Germinal center (tissue), 1 donor: ENCODE measurements at places on chromosomes 2 and 18.

DNA sequence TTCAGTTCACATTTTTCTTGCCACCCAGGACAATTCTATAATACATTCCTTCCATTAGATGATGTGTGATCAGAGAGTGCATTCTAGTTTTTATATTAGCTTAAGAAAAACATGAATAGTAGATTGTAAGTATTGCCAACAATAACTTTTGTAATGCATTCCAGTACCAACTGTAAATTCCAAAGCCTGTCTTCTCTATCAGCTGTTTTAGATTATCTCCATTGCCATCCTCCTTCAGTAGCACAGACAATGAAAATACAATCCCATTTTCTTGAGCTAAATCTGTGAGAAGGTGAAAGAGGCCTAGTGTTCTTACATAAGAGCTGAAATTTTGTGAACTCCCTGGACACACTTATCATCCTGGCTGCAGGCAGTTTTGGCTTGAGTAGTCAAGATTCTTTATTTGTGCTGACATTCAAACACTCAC, 103.9 kb downstream of the CCBE1 start:
- no peak for DNase-seq

DNA sequence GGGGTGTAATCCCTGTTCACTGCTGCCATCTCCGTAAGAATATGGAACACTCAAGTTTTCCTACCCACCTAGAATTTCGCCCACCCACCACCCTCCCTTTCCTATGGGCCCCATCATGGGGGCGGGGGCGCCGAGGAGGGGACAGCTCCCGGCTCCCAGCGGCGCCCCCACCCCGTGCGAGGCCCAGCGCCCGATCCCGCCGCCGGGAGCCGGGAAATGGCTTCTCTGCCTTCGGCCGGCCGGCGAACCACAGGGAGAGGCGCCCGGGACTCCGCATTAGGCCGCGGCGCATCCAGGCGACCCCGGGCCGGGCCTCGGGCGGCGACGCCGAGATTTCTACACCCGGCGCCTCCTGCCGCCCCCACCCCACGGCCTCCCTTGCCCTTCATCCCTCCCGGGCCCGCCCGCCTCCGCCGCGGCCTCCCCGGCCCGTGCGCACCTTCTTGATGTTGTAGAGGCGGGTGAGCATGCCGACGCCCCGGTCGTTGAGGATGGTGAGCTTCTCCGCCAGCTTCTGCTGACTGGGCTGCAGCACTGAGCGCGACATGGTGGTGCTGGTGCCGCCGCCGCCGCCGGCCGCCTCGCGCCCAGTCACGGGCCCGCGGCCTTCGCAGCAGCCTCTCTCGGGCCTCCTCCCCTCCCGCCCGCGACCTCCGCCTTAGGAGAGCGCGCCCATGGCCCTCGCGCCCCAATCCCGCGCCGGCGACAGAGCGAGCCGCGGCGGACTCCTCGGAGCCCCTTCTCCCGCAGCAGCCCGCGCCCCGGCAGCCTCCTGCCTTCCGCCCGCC, 510 bp downstream of the NCKAP1 start:
- DNase-seq = peak; percentile 44

GRCh38 chr2:217065012-217065290, 205.1 kb upstream of the TNP1 start:
- DNase-seq = no peak

GRCh38 chr2:191666732-191667131, 11.2 kb upstream of the NABP1 start:
- DNase-seq = peak; percentile 34

DNA sequence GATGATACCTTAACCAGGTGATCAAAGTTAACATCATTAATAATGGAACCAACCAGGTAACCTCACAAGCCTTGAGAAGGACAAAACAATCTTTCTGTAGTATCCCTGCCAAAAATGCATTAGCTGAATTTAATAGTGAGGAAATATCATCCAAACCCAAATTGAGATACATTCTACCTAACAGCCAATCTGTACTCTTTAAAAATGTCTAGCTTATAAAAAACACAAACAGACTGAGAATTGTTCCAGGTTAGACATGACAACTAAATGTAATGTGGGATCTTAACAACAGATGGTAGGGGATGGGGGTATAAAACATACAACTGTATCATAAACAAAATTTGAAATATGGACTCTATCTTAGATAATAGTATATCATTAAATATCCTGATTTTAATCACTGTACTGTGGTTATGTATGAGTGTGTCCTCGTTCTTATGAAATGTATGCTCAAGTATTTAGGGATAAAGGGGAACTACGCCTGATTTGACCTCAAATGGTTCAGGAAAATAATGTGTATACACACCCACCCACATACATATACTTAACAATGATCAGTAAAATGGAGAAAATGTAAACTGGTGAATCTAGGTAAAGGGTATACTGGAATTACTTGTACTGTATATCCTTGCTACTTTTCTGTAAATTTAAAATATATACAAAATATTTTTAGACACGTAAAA, 1.7 kb downstream of the FANCL start:
- no peak for DNase-seq

GRCh38 chr18:52648201-52648600, 308.2 kb downstream of the DCC start:
- no peak for DNase-seq

DNA sequence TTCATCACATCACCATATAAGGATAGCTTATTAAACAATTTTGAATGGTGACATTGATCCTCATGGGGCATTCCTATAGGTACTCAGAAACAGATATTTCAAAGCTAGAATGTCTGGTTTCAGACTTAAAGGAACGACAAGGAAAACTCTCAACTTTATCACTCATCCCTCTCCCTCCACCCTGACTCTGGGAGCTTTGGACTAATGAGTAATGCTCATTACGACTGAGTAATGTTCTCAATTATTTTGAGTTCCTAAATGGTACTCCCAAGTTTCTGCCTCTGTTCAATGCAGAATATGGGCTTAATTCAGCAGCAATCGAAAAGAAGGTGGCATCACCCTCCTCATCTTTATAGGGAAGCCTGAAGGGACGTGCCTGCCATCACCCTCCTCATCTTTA, 43.4 kb downstream of the RFX8 start:
- no peak for DNase-seq

- DNase-seq = no peak
These were observed 100.4 kb upstream of the FIGN start for GRCh38 chr2:163836167-163836566.

GRCh38 chr18:65768120-65768778, 17.4 kb downstream of the CDH7 start:
- DNase-seq = no peak

DNA sequence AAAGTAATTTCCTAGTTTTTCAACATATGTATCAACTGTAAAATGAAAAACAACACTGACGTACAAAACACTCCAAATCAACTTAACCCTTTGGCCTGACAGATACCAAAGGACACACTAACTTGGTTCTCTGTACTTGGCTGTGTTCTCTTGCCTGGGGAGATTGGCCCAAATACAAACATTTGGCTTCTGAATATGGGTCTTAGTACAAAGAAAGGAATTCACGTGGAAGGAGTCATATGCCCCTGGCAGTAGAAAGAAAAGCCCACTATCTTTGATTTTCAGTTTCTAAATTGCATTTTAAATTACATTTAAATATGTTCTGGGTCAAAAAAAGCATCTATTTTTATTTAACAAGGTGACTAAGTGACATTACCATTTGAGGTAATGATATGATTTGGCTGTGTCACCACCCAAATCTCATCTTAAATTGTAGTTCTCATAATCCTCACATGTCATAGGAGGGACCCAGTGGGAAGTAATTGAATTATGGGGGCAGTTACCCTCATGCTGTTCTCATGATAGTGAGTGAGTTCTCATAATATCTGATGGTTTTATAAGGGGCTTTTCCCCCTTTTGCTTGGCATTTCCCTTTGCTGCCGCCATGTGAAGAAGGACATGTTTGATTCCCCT, 153.6 kb upstream of the CCDC195 start:
- no peak for DNase-seq

DNA sequence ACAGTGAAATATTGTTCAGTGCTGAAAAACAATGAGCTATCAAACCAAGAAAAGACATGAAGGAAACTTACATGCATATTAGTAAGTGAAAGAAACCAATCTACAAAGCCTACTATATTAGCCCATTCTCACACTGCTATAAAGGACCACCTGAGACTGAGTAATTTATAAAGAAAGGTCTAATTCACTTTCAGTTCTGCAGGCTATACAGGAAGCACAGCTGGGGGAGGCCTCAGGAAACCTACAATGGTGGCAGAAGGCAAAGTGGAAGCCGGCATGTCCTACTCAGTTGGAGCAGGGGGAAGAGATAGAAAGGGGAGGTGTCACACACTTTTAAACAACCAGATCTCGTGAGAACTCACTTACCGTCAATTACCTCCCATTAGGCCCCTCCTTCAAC, 232.1 kb downstream of the TMX3 start:
- DNase-seq = no peak

- DNase-seq = no peak
These were observed 1265.1 kb upstream of the CHAC2 start for GRCh38 chr2:52502476-52502860.

DNA sequence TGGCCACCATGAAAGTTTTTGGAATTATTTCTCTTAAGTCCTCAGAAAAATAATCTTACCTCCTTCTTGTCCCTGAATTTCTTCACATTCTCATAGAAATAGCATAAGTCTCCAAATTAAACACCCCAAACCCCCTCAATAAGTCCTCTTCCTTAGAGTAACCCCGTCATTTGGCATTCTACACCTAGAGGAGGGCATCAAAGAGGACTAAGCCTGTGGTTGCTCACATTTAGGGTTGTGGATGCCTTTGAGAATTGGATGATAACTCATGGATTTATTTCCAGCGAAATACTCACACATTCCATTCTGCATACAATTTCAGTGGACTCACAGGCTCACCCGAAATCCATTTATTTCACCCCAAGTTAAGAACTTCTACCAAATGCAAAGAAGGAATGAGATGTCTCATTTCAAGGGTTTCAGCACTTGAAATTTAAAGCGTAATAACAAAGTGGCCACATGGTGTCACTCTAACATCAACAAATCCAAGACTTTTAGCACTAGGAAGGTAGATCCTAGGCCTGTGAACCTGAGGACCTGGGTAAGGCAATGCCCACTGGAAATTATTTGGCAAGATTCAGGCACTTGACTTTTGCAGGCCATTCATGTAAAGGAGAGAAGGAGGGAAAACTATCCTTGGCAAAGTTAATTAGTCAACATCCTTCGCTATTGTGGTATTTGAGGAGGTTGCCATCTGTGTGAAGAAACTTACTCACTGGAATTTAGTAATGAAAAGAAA, 24.6 kb downstream of the DYTN start:
- DNase-seq = peak; percentile 35

DNA sequence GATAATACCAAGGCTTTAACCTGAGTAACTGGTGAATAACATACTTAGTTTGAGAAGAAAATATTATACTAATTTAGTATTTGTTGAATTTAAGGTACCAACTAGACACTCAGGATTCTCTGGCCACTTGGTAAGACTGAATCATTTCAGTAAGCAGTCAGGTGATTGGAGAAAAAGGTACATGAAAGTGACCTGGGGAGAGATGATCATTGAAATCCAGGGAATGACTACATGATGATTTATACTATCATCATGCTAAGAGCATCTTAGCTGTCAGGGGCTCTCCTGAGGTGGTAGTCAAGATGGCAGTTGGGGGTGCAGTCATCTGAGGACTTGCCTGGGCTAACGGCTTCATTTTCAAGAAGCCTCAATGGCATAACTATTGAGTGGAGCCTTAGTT, 571.2 kb upstream of the ACVR2A start:
- no peak for DNase-seq

DNA sequence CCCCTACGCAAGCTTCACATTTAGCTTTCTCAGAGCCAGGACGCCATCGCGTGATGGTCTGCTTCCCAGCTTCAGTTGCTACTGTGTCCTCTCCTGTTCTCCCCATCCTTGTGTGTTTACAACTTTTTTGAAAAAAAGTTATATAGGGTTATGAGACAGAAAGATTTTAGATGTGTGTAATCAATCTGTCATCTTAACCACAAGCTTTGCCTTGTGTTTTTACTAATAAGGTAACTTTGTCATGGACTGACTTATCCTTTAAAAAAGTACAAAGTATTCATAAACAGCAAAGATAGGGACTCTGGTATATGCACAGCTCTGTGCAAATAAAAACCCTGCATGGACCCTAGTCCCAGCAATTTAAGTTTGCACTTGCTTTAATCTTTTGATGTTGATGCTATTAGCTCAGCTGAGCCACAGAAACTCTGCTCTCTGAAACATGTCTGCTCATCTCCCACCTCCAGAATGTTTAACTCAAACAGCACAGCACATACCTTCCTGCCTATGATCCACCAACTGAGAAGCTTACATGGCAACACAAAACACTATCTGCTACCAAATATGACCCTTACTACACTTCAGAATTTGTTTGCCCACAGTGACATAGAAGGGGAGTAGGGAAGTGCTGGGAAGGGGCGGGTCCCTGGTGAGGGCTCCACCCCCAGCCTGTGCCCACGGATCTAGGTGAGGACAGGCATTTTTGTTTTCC, 42.7 kb downstream of the SAP130 start:
- no peak for DNase-seq

DNA sequence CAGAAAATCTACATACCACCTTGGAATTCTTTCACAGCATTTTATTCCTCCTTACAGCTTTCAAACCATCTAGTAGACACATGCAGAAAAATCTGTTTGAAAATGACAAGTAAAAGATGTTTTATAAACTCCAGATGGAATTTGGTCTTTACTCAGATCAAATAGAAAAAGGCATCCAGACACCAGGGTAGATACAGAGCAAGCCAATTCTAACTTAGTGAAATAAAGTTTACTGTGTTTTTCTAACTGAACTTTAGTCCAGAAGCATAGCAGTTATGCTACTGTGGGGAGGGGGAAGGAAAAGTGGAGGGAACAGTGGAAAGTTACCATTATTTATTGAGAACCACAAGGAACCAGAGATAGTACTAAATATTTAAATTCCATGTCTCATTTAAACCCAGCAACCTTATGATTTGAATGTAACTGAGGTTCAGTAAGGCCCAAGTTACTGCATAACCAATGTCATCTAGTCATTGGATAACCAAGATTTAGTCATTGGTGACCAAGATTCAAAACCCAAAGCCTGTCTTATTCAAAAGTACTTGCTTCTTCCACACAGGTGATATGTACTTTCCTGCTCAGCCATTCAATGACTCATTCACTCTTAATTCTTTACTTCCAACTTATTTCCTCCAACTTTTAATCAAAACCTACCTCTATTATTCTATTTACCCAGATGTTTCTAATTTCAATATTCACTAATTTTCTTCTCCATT, 57.7 kb downstream of the RAD51AP2 start:
- DNase-seq = no peak

- DNase-seq = no peak
These were observed 82.3 kb downstream of the FBXO15 start for GRCh38 chr18:74065366-74065765.

GRCh38 chr2:191931329-191931728, 84.4 kb upstream of the CAVIN2 start:
- no peak for DNase-seq

DNA sequence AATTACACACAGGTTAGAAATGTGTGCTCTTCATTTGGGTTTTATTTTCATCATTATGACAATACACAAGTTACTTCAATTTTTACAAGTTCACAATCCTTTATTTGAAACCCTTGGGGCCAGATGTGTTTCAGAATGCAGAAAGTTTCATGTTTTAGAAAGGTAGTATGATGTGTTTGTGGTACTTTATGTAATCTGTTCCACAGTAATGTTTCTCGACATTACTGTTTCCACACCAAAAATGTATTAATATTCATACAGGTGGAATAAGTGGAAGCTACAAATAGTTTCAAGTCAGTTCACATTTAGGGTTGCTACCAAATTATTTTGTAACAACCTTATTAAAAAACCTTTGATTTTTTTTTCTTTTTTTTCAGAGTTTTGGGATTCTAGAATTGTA, 10.4 kb downstream of the UBE2E3 start:
- DNase-seq = no peak

GRCh38 chr2:72603481-72603880, 222.4 kb downstream of the EXOC6B start:
- no peak for DNase-seq
